ENCODE measurements at places on chromosomes 11 and 22. TPM values are rescaled to one million over a fixed set of nuclear protein-coding genes. Genes with fewer than 3 reads are reported as not detected.

PDGFD gene
- 1.1 TPM for polyA plus RNA-seq

CRYBB3 gene
- polyA plus RNA-seq: 0.44 TPM

SELENOO gene
- polyA plus RNA-seq: 25.1 TPM

SAA1 gene
- 0.41 TPM for polyA plus RNA-seq

IL17REL gene
- 0.17 TPM for polyA plus RNA-seq

APOBEC3B gene
- 43.3 TPM for polyA plus RNA-seq

USH1C gene
- 2.3 TPM for polyA plus RNA-seq

A4GALT gene
- 7.2 TPM for polyA plus RNA-seq

DENND6B gene
- polyA plus RNA-seq: 3.6 TPM

ALKBH8 gene
- 3.6 TPM for polyA plus RNA-seq

SCGB1A1 gene
- not detected for polyA plus RNA-seq

GLYATL1 gene
- 8.6 TPM for polyA plus RNA-seq

MICAL2 gene
- polyA plus RNA-seq: 1.3 TPM

SCARF2 gene
- 7.1 TPM for polyA plus RNA-seq

SPTY2D1 gene
- polyA plus RNA-seq: 4.9 TPM

DNAJC24 gene
- polyA plus RNA-seq: 7.2 TPM

CRACR2B gene
- 18.2 TPM for polyA plus RNA-seq

MAPK12 gene
- polyA plus RNA-seq: 25.9 TPM

HTR3A gene
- 9.3 TPM for polyA plus RNA-seq

DCHS1 gene
- polyA plus RNA-seq: 8.2 TPM

PRODH gene
- polyA plus RNA-seq: 80.9 TPM

CRYAB gene
- 1.9 TPM for polyA plus RNA-seq

PYGM gene
- 15.2 TPM for polyA plus RNA-seq

PIWIL4 gene
- polyA plus RNA-seq: 0.51 TPM

APOA4 gene
- polyA plus RNA-seq: not detected

PKP3 gene
- 16.7 TPM for polyA plus RNA-seq

TMEM25 gene
- polyA plus RNA-seq: 26.8 TPM

TRIM48 gene
- not detected for polyA plus RNA-seq

MTCH2 gene
- polyA plus RNA-seq: 171 TPM

MOGAT2 gene
- not detected for polyA plus RNA-seq

TBX10 gene
- 0.09 TPM for polyA plus RNA-seq

SMTNL1 gene
- polyA plus RNA-seq: 0.13 TPM

TPST2 gene
- polyA plus RNA-seq: 162 TPM

DEUP1 gene
- polyA plus RNA-seq: not detected

CHRNA10 gene
- 0.97 TPM for polyA plus RNA-seq

HBG2 gene
- polyA plus RNA-seq: 0.23 TPM

Data from H1 (cell line).